Endothelial cell (in vitro differentiated cells): ENCODE measurements at places on chromosomes 6 and 20. TPM values are rescaled to one million over a fixed set of nuclear protein-coding genes. Genes with fewer than 3 reads are reported as not detected.

Gene PRSS16
- 6.1 TPM for total RNA-seq

DNA sequence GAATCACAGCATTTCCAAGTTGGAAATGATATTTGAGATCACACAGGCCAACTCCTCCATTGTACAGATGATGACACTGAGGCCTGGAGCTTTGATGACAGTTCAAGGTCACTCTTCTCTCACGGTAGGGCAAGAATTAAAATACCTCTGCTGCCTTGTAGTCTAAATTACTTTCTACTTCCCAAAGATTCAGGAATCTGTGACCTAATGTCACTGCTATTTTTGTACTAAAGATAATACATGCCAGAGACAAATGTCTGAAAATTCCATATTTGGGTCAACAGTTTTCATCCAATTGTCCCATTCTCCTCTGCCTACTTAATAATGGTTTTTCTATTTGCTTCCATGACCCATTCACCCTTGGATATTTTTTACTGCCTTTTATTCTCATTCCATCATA lies 160.0 kb downstream of the SOD2 start:
- H3K36me3 ChIP-seq = no peaks in the 10 kb centered on the region
- peaks cover 3% of the 10 kb centered on the region for H3K4me1 ChIP-seq
- no peak overlapping the region for H3K27ac ChIP-seq
- peaks cover 2% of the 10 kb centered on the region for H3K27me3 ChIP-seq
- no peak overlapping the region for H3K4me3 ChIP-seq
- DNase-seq = no peak

DNA sequence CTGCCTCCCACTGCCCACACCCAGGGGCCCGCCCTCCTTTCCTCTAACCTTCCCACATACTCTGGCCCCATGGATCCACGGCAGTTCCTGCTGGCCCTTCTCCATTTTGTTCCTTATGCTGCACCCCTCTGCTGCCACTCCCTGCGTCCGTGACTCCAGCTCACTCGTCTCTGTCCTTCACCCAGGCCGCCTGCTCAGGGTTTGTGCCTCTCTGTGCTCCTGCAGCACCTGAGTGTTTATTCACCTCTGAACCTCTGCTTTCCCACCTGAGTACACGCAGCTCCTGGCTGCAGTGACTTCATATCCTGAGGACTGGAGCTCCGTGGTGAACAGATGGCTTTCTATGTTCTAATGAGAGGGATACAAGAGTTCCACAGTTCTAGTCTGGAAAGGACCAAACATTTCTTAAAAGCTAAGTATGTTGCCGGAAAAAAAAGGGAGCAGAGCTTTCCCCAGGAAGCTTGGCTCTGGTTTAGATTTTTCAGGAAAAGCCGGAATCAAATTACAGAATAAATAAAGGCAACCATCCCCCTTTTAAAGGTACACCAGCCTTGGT lies 1.5 kb upstream of the GNRH2 start:
- H3K4me3 ChIP-seq = peak overlapping the region; percentile 80
- no peak for DNase-seq
- peaks cover 23% of the 10 kb centered on the region for H3K4me1 ChIP-seq
- H3K27ac ChIP-seq = peak overlapping the region; percentile 94
- peaks cover 21% of the 10 kb centered on the region for H3K36me3 ChIP-seq
- peaks cover 10% of the 10 kb centered on the region for H3K27me3 ChIP-seq

DNA sequence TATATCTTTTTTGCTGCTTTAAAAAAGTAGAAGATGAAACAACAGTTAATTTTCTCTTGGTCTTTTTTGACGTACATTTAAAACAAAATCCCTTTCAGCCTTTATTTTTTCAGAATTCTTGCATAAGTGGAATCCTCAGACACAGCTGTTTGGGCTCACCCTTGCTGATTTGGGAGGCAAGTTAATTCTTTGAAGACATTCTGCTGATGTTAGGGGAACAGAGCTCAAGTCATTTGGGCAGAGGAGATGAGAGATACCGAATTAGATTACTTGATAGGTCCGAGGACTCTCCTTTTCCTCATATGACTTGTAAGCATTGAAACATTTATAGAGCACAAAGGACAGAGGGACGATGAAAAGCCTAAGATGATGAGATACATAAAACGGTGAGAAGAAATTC lies 567.9 kb upstream of the CITED2 start:
- H3K27ac ChIP-seq = no peak overlapping the region
- H3K27me3 ChIP-seq = peaks cover 2% of the 10 kb centered on the region
- DNase-seq = no peak
- H3K4me3 ChIP-seq = no peak overlapping the region
- peaks cover 3% of the 10 kb centered on the region for H3K4me1 ChIP-seq

DNA sequence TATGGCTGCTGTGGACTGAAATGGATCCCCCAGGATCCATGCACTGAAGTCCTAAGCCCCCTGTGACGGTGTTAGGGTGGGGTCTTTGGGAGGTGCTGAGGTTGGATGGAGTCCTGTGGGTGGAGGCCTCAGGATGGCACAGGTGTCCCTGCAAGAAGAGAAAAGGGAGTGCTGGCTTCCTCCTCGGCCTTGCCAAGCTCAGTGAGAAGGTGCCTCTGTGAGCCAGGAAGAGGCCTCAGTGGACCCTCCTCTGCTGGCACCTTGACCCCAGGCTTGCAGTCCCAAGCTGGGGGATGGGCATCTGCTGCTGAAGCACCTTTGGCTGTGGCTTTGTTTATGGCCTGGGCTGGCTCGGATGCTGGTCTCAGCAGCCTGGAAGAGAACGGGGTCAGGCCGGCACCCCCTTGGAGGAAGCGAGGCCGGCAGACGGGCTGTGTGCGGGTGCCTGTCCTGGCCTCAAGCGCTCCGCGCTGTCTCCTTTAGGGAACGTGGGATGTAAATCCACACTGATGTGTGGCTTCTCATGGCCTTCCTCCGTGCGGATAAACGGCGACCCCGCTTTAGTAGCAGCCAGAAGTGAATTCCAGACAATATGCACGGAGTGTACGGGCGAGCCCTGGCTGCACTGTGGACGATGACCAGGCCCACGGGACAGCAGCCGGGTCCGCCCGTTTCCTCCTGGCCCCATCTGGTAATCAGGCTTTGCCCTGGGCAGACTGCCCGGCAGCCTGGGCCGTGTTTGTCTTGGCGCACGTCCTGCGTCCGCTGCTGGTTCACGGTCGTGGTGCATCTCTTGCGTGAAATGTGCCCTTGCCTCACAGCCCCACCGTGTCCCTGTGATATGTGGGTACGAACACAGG lies 182.6 kb downstream of the ERMARD start:
- no peak for DNase-seq
- no peak overlapping the region for H3K4me3 ChIP-seq
- H3K27ac ChIP-seq = no peak overlapping the region
- H3K4me1 ChIP-seq = no peaks in the 10 kb centered on the region
- H3K36me3 ChIP-seq = no peaks in the 10 kb centered on the region
